NCI-H1436 treated with DMSO at 0.1 percent for 48 hours (cell line): ENCODE measurements at places on chromosomes 11 and 22.

GRCh38 chr11:126607374-126607773, 251.9 kb downstream of the ST3GAL4 start:
- no peak for DNase-seq

GRCh38 chr11:65810046-65810868, 23.4 kb downstream of the OVOL1 start:
- no peak for DNase-seq

- DNase-seq: peak; percentile 21
Measured at GRCh38 chr11:3840870-3841425, at the start of gene RHOG. Gene RHOG, minus strand, starts transcription at chr11:3840959. Its CDS starts 12,821 bp downstream, at chr11:3828138.

DNA sequence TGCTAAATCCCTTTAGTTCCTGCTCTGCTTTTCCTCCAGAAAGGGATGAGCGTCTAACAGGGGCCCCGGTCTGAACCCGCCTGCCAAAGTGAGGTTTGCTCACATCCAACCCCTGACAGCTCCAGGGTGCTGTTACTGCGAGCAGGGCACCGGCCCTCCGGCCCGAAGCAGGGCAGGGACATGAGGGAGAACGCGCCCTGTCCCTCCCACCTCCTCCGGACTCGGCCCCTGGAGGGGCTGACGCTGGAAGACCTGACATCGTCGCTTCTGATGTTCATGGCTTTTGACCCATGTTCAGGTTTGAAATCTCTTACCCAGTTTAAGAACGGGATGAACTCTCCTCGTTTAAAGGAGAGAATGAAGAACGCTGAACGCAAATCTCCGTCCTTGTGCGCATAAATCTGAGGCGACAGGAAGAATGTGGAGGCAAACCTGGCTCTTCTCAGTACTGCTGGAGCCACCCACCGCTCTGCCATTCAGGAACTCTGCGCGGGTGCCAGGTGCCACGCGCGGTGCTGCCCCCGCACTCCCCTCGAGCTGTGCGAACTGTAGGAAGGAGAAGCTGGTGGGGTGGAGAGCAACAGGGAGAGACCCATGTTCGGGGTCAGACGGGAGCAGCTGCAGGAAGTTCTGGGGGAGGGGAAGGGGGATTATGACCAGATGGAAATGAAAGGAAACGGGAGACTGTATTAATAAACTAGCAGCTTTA, 826 bp upstream of the EEF1G start:
- DNase-seq: no peak

- DNase-seq: no peak
Measured at GRCh38 chr11:113396690-113397089, 9.1 kb downstream of the ANKK1 start.

DNA sequence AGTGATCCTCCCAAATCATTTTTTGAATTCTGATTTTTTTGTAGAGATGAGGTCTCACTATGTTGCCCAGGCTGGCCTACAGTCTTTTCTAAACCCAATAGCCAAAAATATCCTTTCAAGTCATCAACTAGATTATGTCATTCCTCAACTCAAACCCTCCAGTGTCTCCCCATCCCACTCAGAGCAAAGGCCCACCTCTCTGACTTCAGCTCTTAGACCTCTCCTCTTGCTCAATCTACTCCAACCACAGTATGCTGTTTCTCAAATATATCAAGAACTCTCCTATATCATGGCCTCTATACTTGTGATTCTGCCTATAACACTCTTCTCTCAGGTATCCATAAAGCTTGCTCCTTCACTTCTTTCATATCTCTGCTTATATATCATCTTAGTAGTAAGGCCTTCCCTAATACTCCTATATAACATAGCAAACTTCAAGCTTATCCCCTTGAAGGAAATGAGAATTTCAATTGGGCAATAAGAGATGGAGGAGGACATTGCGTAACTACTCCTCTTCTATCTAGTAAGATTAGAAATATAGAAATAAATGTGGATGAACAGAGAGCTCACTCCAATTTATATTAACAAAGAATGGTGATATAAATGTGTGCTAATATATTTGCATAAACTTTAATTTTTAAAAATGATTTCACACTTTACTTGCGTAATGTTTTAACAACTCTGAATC, 24.5 kb downstream of the DLG2 start:
- no peak for DNase-seq

DNA sequence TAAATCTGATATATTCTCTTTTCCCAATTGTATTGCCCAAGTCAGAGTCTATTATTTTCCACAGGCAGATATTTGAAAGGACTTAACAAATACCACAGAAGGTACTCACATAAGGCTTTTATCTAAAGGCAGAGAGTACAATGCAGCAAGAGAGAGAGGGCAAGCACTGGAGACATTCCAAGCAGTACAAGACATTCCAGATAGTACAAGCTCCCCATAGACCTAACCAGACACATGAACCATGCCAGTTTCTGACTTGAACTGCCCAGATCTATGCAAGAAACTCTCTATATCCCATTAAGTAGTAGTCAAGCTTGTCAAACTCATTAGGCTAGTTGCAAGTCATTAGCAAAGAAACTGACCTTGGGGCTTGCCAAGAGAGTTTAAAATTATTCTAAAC, 11.2 kb upstream of the MS4A6E start:
- DNase-seq: no peak
